T-helper 2 cell treated with Interferon-gamma antibody and Interleukin-4, amounts not matched to agents 100 ng/mL and 5 ng/mL, for 36 hours (primary cell): ENCODE measurements at places on chromosomes 7 and 10. TPM values are rescaled to one million over a fixed set of nuclear protein-coding genes. Genes with fewer than 3 reads are reported as not detected.

SPDYE5 gene
- total RNA-seq = not detected in 2 replicates

THSD7A gene
- not detected in 2 replicates for total RNA-seq

ABCA13 gene
- 0.02 TPM in 1 of 2 replicates, not detected in the other for total RNA-seq

STAG3 gene
- 19.2 and 21.7 TPM in 2 replicates for total RNA-seq

METTL27 gene
- total RNA-seq = 2.6 and 2.7 TPM in 2 replicates

CRTAC1 gene
- not detected in 2 replicates for total RNA-seq

EPHA1 gene
- 0.73 and 1.9 TPM in 2 replicates for total RNA-seq

OR2A1 gene
- 0.09 TPM in 1 of 2 replicates, not detected in the other for total RNA-seq

APBB1IP gene
- 66.2 and 67.2 TPM in 2 replicates for total RNA-seq

SLC25A40 gene
- 42.9 and 46.7 TPM in 2 replicates for total RNA-seq

CYP3A7 gene
- total RNA-seq = not detected in 2 replicates

HTR5A gene
- total RNA-seq = not detected in 2 replicates

LRGUK gene
- total RNA-seq = 0.09 and 0.20 TPM in 2 replicates

SEM1 gene
- total RNA-seq = 39.3 and 41.2 TPM in 2 replicates

GPC2 gene
- 7.0 and 8.5 TPM in 2 replicates for total RNA-seq

SLC26A5 gene
- total RNA-seq = not detected in 2 replicates

SND1 gene
- total RNA-seq = 271 and 275 TPM in 2 replicates
